ENCODE measurements at places on chromosomes 6 and 20.

- DNase-seq = no peak
These were observed 100.3 kb downstream of the REV3L start for GRCh38 chr6:111382476-111383294.

GRCh38 chr6:148037496-148037895 is 305.1 kb upstream of the SASH1 start:
- no peak for DNase-seq

DNA sequence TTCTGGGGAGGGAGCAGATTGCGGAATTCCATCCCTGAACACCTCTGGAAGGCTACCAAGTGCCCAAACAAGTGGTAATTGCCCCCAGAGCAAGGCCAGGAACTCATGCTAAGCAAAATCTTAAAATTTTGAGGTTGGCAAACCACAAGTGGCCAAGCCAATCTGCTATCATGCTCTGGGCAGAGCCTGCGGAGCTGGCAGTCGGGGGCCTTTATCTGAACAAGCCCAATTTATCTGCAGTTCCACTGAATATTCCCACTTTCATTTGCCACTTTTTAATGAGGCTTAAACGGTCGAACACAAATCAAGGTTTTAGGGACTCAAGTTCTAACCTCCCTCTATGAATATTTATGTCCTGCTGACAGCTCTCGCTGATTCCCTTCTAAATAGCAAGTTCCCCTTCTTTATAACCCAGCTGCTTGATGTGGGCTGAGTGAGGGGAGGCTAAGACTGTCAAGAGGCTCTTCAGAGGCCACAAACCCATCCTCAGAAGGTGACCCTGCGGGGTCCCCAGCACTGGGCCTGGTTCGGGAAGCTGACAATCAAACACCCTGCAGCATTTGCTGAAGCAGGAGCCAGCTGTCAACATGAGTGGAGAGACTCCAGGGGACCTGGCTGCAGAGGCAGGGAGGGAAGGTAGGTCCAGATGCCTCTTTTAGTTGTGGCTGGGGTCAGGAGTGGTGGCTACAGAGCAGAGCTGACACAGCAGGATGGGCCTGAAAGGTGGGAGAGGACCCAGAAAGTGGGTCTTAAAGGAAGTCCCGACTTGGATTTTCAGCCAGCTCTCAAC is 11.9 kb downstream of the CCDC167 start:
- DNase-seq = no peak

- no peak for DNase-seq
These were observed 21.9 kb downstream of the BTBD9 start for GRCh38 chr6:38617856-38618255.

- DNase-seq = peak; percentile 73
These were observed 747 bp upstream of the PTPRA start for GRCh38 chr20:2872459-2873009.

DNA sequence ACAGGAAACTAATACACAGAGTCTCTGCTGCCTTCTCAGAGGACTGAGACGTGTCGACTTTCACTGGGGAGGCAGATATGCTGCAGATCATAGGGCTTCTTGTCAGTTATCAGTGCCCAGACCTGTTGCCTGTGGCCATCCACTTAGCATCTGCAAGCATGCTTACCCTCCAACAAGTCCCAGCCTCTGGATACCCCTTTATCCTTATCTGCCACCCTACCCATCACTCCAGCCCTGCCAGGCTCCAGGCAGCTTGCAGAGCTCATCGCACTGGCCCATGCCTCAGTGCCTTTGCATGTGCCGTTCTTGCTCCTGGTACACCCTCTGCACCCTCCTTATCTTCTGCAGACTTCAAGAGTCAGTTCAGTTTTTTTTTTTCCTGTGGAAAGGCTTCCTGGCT is 119.2 kb downstream of the TOX2 start:
- no peak for DNase-seq

DNA sequence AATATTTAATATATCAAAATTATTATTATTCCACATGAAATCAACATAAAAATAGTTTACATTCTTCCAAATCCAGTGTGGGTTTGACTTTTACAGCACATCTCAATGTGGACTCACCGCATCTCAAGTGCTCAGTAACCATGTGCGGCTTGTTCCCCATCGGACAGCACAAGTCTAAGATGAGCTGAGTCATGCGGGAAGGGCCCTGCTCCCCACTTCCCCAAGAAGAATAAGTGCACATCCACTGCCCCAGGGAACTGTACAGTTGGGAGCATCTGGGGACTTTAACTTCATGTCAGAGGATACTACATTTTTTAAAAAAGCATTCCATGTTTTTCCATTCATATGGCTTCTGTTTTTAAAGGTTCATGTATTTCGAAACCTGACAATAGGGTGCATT is 325.6 kb downstream of the BTBD3 start:
- DNase-seq = no peak

- no peak for DNase-seq
These were observed 3.2 kb downstream of the SLC22A23 start for GRCh38 chr6:3453413-3454272.

- no peak for DNase-seq
These were observed 380.0 kb upstream of the GJE1 start for GRCh38 chr6:141752677-141753076.

Measured in CD4-positive, alpha-beta T cell treated with Interleukin-1 beta for 1 hour (primary cell).